Liver (tissue), 10 donors: ENCODE measurements at places on chromosomes 5 and 9.

DNA sequence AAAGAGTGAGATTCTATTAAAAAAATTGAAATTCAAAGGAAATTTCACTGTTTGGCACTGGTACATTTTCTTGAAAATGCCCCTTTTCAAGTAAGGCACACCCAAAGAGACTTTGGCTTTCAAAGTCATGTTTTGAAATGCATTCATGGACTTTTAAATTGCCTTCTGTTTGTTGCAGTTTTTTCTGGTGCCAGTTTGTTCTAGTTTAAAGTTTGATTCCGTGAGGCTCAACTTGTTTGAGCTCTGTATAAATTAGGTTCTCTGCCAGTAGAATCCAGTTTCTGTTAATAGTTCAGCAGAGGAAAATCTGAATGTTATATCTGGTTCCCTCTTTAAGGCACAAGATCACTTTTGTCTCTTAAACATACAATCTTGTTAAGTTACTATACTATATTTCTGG lies 16.4 kb downstream of the ATP6V0E1 start:
- DNase-seq, result no peak

DNA sequence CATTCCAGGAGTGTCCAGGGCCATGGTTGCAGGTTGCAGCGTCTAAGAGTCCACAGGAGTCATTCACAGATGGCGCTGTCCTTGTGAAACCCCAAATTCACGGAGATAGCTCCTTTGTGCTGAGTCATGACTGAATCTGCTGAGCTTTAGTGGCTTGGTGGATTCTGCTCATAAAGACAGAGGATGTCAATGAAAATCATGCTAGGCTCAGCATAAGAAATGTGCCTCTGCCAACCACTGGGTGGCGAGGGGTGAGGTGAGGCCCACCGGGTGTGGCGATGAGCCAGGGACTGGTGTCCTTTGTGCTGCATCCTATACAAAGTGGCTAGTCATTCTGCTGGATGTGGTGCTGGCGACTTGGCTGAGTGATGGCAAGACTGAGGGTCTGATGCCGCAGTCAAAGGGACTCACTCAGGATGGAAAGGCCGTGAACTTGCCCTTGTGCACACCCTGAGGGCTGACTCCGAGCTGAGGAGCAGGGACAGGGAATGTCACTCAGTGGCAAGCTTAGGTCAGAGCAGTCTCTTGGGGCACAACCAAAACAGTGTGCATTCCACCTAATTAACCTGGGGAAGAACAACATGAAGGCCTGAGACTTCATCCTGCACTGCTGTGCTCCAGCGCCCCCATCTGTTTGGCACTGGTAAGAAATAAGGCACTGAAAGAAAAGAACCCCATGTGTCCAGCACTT lies 71.5 kb downstream of the DAP start:
- DNase-seq, result no peak

- no peak for DNase-seq
These were observed 132.9 kb downstream of the PALM2AKAP2 start for GRCh38 chr9:109912726-109913460.

GRCh38 chr5:115807654-115808052 lies 8.8 kb downstream of the CDO1 start:
- DNase-seq, result no peak

DNA sequence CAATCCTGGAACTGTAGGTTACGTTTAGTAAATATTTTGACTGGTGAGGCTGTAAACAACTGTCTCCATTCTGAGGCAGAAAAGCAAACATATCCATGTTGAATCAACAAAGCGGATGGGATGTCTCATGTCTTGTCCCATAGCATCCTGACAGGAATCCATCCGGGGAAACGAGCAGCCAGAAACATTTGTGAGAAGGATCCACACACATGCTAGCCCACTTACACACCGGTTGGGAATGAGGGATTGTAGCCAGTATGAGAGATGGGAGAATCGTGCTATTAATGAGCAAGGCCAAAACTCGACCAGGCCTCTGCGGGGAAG lies 117.5 kb downstream of the FSTL4 start:
- no peak for DNase-seq

DNA sequence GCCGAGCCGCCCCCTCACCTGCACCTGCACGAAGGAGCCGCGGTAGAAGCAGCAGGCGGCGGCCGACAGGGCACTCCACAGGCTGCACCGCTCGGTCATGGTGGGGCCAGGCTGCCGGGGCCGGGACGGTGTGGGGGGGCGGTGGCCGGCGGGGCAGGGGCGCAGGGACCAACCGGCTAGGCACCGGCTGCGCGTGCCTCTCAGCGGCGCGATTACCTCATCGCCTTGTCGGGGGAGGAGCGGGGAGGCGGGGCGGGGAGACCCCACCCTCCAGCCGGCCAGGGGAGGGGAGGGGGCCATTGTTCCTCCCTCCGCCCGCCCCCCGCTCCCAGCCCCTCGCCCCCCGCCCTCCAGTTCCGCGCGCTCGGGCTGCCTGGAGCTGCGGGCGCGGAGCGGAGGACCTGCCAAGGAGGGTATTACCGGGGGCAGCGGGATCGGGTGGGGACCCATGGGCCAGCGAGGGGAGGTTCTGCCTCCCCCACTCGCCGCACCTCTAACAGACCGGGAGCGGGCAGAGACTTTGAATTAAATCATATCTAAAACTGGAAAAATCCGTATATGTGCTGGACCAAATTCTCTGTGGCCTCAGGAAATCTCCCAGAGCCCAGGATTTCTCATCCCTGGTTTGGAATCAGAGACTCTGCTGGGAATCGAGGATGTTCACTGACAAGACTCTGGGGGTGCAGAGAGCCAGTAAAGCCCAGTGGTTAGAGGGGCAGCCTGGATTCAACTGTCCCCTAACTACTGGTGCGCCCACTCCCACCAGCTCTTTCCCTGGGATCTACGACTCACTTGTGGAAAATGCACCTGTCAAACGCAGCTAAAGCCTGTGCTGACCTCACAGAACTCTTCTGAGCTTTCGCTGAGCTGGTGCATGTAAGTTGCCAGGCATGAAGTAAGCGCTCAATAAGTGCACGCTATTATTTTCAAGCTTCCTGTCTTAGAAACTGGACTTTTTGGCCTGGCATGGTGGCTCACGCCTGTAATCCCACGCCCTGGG lies 20.3 kb upstream of the TOR2A start:
- DNase-seq, result no peak

- DNase-seq, result no peak
These were observed 12.5 kb upstream of the PRLR start for GRCh38 chr5:35242702-35243258.

- DNase-seq, result no peak
These were observed 169.4 kb upstream of the GLRA1 start for GRCh38 chr5:152094060-152094459.

DNA sequence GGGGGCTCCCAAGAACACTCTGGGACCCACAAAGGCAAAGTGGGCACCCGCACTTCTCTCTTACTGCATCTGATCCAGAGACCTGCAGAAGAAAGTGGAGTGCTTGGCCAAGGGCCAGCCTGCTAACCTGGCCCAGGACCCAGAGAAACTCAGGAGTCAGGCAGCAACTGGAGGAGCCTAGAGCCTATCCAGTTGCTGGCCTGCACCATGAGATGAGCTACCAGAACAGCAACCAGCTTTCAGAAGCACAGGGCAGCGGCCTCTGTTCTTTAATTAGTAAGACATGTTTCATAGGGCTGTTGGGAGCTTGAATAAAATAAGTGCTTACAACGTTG lies 298.3 kb downstream of the GADD45G start:
- DNase-seq, result peak; percentile 29

GRCh38 chr5:136886608-136887007 lies 521.3 kb upstream of the TRPC7 start:
- DNase-seq, result no peak

DNA sequence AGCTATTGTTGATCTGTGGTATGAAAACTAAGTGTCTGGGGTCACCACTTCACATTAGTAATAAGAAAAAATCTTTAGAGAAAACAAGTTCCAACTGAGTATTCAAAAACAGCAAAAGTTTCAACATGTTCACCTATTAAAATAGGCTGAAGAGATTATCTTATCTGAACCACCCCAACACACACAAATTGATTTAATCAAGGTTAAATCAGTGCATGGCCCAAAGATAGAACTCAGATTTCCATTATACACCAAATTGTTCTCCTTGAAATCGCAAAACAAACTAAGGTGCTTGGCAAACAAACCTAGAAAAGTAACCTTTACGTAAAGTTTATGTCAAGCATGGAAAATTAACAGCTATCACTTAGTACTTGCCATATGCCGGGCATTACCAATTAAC lies 61.1 kb downstream of the TMEM161B start:
- DNase-seq, result no peak

- no peak for DNase-seq
These were observed 477.7 kb upstream of the C9orf72 start for GRCh38 chr9:28050941-28051340.

DNA sequence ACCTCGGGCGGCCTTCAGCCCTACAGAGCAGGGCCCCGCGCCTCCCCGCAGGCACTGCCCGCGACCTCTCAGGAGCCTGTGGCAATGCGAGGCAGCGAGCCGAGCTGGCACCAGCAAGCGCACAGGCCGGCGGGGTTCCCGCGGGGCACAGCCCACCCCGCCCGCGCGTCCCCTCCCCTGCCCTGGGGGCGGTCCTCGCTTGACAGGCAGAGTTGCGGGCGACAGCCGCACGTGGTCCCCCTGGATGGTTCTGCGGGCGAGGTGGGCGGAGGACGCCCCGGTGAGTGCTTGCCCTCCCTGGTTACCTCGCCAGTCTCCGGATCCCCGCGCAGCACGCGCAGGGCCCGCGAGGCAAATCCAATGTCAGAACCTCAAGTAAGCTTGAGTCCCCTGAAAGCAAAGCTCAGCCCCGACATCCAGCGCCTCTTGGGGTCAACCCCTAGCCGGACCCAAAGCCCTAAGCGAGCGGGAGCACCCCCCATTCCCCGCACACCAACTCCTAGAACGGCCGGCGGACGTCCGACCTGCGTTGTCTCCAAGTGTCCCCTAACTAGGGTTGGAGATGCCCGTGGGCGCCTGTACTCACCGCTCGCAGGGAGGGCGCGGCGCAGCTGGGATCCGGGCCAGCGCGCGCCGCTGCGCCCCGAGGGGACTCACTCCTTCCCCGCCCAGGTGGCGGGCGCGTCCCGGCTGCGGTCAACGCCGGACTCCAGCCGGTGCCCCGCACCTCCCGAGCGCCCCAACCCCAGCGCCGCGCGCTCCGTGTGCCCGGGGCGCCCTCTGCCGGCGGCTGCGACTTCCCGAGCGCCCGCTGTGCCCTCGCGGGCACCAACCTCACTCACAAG lies at the start of gene DRD1:
Gene DRD1 (minus strand): TSS at position 123 of the 845 bp plus-strand sequence. CDS start 1,083 bp downstream, outside the sequence.
- peak; percentile 52 for DNase-seq
